ENCODE measurements at places on chromosomes 7 and 10.

DNA sequence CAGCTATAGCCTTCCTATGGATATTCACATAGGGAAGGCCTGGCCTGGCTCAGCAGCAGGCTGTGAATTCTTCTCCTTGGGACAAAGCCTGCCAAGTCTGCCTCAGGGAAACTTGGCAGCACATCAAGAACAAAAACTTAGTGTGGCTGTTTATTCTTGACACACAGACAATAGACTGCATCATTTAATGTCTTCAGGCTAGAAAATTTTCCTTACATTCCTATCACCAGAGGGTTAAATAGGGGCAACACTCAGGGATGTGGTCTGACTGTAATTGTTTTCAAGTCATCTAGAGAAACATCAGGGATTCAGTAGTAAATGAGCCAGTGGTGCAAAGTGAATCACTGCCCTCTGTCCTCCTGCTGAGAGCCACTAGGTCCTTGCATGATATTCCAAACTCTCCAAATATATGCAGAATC lies 137.3 kb downstream of the SEMA3C start:
- DNase-seq: peak; percentile 21

DNA sequence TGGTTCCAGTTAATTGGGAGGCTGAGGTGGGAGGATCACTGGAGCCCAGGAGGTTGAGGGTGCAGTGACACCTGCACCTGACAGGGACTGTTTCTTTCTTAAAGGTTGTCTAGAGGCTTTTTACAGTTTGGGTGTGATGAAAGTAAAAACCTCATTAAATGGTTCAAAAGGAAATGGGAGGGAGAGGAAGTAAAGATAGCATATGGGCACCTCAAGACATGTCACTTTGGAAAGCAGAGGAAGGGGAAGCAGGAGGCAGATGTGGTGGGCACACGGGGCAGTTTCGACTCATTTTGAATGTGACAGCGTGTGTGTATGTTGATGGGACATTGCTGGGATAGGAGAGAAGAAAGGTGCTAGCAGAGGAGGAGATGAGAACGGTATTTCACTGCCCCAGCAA lies 203.1 kb downstream of the MLLT10 start:
- no peak for DNase-seq

- DNase-seq: no peak
These were observed 232.9 kb downstream of the FOXP2 start for GRCh38 chr7:114647518-114647917.

GRCh38 chr7:16773884-16774283 lies 20.3 kb downstream of the TSPAN13 start:
- DNase-seq: no peak

DNA sequence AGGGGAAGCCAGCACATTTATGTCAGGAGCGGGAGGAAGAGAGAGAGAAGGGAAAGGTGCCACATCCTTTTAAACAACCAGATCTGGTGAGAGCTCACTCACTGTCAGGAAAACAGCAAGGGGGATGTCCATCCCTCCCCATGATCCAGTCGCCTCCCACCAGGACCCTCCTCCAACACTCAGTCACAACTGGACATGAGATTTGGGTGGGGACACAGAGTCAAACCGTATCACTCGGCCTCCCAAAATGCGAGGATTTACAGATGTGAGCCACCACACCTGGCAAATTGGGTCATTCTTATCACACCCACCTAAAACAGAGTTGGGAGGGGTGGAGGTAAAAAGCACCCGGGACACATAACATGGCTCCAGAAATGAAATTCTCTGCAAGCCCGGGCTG lies 41.0 kb downstream of the CARD11 start:
- no peak for DNase-seq

DNA sequence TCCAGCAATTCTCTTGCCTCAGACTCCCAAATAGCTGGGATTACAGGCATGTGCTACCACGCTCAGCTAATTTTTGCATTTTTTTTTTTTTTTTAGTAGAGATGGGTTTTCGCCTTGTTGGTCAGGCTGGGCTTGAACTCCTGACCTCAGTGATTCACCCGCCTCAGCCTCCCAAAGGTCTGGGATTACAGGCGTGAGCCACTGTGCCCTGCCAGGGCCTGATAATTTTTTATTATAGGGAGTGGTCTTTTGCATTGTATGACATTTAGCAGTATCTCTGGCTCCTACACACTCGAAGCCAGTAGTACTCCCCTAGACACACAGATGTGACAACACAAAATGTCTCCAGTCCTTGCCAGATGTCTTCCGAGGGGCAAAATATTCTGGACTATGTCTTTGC lies 124.0 kb downstream of the DKK1 start:
- no peak for DNase-seq

GRCh38 chr7:159025161-159025779 lies 119.4 kb downstream of the VIPR2 start:
- DNase-seq: no peak

DNA sequence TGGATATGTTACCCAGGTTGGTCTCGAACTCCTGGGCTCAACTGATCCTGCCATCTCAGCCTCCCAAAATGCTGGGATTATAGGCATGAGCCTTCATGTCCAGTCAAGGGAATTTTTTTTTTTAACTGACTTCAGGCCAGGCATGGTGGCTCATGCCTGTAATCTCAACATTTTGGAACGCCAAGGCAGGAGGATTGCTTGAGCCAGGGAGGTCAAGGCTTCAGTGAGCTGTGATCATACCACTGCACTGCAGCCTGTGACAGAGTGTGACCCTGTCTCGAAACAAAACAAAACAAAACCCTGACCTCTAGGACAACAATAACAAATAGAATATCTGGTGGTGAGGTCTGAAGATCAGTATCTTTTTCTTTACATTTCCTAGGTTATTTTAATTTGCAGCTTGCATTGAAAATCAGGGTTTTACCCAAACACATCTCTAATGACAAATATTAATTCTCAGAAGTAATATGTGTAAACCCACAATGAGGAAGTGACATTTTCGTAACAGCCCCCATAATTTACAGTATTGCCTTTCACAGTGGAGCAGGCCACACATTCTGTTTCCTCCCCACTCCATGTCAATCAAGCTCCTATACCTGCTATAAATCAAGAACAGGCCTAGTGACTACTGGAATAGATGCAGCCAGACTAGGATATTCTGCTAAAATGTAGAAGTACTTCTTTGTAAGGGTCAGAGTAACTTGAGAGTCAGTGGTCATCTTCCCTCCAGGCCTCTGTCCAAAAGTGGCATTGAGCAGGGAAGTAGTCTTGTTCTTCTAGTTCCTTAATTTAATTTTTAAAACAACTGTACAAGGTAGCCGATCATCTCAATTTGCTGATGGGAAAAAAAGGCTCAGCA lies 43.3 kb upstream of the ECHDC3 start:
- DNase-seq: no peak

DNA sequence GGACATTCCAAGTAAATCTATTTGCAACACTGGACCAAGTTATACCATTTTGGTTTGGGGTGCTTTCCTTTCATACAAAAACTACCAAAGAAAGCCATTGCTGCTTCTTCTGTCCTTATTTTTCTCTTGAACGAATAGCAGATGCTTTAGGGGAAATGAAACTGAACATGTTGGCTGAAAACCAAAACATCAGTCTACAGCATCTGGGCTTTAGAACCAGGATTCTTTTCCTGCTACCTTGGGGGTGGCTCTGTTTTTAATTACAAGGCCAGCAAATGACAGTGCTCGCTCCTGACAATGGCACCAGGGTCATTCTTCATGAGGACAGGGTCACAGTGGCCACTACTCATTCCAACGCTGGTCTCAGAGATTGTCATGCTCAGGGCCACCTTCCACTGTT lies 80.3 kb downstream of the WDR11 start:
- no peak for DNase-seq

GRCh38 chr7:27840760-27841364 lies 100.9 kb downstream of the TAX1BP1 start:
- DNase-seq: no peak

DNA sequence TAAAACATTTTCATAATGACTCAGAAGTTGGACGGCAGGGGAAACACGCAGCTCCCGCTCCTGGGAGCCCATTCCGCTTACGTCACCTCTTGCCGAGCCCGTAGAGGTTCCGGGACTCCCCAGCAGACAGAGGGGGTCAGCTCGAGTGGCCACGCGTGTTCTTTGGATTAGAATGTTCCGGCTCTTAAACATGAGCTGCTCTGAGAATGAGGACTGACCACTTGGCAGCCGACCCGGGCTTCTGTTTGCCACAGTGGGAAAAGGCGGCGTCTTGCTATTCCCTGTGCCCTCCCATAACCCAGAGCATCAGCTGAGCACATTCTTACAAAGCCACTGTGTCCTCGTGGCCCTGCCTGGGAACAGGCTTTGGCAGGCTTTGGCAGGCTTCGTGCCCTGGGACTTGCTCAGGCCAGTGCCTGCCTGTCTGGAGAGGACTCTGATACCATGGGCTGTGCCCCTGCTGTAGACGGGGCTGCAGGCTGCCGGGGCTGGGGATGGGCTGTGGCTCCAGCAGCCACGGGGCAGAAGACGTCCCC lies 40.1 kb downstream of the PFKP start:
- DNase-seq: no peak

GRCh38 chr10:99551616-99552015 lies 18.9 kb downstream of the NKX2-3 start:
- no peak for DNase-seq
